ENCODE measurements at places on chromosomes 12 and 14.

DNA sequence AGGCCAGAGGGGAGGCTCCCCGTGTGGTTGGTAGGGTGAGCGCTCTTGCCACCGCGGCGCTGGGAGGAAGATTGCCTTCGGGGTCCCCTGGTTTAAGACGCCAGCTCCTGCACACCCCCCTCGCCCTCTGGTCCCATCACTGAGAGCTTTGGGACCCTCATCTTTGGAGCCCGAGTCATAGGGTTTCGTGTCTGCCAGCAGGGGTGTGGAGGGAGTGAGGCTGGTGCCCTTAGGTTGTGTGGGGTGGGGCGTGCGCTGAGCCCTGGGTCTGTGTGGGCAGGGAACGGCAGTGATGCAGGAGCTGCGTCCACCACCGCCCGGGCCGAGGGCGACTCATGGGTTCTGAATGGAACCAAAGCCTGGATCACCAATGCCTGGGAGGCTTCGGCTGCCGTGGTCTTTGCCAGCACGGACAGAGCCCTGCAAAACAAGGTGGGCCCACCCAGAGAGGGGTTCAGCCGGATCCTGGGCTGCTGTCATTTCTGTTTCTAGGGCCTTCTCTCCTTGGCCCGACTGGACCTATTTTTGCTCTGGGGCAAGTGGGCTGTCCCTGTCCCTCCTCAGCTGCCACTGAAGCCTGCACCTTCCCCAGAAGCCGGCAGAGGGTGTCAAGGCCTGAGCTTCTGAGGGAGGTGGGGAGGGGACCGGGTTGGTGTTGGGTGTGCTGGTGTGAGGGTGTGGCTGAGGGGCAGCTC, 12.1 kb downstream of the ACADS start:
- peak; percentile 61 for DNase-seq

GRCh38 chr14:91100102-91100501, 13.8 kb upstream of the DGLUCY start:
- DNase-seq: no peak

DNA sequence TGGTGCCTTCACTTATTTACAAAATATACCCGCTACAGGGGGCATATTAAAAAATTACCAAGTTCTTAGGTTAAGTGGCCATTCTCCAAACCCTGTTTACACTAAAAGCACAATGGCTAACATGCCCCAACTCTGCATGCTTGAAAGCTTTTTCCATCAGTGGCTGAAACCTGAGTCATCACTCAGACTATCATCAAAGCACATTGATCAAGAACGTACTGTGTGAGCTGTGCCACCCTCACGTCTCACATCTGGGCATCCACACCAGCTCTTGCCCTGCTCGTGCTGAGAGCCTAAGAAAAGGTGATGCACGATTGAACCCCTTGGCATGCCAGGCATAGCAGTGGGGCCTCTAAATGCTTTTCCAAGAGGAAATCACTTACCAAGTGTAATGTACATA, 13.2 kb downstream of the AQP6 start:
- DNase-seq: no peak

- no peak for DNase-seq
Observed at GRCh38 chr14:81839056-81839455, 305.4 kb upstream of the SEL1L start.
